ENCODE measurements at places on chromosomes 6 and 20. TPM values are rescaled to one million over a fixed set of nuclear protein-coding genes. Genes with fewer than 3 reads are reported as not detected.

DNA sequence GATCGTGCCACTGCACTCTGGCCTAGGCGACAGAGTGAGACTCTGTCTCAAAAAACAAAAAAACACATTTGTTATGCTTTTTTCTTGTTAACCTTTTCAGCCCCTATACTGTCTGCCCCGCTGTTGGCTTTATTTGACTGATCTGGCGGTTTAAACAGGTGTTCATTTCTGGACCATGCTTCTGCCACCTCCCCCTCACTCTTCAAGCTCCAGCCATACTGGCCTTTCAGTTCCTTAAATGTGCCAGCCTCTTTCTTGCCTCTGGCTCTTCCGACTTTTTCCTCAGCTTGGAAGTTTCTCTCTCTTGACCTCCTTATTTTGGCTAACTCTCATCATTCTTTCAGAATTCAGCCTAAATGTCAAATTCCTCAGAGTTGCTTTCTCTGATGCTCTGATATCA, 35.2 kb upstream of the TXLNB start:
- no peak for DNase-seq

GRCh38 chr6:13141387-13141786, 186.9 kb downstream of the TBC1D7 start:
- DNase-seq: no peak

GRCh38 chr6:26457264-26457805, 420 bp upstream of the BTN2A1 start:
- no peak for DNase-seq

DNA sequence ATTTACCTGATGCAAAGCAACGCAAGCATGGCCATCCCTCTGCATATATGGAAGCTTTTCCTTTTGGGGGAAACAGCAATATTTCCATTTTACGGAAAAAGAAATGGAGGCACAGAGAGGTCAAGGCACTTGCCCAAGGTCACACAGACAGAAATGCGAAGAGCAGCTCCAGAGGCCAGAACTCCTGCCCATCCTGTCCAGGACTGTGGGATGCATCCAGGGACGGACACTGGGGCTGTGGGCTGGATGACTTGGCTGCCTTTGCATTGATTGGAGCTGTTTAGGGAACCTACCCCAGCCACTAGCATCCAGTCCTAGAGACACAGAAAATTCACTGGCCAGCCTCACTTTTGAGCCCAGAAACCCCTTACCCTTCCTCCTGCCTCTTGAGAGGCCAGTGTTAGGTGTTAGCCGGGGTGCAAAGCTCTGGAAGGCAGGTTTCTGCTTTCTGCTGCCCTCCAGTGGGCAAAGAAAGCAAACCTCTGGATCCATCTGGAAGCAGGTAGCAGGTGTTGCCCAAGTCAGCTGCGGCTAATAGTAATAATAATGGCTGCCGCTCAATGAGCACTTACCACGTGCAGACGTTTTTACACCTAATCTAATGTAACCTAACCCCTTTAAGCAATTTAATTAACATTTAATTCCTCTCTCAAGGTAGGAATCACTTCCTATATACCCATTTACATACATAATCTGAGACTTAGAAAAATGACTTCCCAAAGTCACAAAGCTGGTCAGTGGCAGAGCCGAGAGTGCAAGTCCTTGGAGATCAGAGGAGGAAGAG, 31.7 kb upstream of the CCN5 start:
- DNase-seq: no peak

GRCh38 chr6:154962753-154963152, 32.4 kb upstream of the TIAM2 start:
- DNase-seq: no peak

- DNase-seq: no peak
Measured at GRCh38 chr20:22503577-22503976, 80.8 kb downstream of the FOXA2 start.

DNA sequence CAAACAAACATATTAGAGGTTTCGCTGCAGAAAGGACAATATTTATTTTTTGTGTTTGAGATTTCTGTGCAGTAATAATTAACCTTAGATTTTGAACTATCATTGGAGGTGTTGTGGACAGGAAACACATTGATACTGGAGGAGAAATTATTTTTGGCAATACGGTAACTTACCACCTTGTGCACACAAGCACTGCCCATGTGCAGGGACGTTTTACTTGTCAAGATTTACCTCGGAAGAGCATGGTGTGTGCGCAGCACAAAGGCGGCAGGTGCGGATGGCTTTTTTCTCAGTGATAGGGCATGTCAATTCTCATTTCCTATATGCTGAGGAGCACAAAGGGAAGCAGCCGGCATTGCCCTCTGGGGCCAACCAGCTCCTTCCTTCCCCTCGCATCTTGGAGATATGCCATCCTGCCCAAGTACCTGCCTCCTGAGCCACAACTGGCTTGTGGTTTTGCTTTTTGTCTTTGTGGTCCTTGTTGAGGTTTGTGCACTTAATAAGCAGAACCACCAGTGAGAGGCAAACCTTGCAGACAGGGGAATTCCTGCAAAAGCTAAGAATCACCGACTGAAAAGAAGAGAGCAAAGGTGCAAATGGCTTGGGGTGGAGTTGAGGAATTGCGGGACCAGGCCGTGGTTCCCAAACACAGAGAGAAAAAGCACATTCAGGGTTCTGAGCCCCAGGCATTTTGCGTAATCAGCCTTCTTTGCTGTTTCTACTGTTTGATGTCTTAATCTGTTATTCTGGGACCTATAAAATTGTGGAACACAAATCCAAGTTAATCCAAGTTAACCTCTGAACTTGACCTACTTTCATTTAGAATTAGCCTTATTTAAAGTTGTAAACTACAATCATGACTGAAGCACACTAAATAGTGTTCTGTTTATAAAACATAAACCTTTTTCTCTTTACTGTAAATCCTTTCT, 21.9 kb downstream of the SAMD5 start:
- no peak for DNase-seq

DNA sequence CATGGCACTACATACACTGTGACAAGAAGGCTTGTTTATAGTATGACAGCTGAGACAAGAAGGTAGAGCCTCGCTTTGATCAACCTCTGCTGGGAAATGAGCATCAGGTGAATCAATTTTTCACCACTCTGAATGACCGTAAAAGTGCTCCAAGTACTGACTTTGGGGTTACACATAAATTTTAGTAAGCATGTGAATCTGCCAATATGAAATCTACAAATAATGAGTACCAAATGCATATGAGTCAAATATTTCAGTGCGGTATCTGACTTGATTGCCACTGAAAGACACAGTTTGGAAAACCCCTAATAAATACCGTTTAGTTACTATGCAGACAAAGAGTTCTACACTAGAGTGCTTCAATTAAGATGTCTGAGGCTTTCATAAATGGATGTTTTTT, 77.8 kb downstream of the ATG5 start:
- DNase-seq: no peak

Gene SGK2
- total RNA-seq: 6.4 TPM

Gene DOK5
- total RNA-seq: 4.0 TPM

GRCh38 chr6:65505736-65506135, 201.3 kb downstream of the EYS start:
- no peak for DNase-seq

- DNase-seq: no peak
Measured at GRCh38 chr20:58155148-58155925, 73.1 kb downstream of the ANKRD60 start.

DNA sequence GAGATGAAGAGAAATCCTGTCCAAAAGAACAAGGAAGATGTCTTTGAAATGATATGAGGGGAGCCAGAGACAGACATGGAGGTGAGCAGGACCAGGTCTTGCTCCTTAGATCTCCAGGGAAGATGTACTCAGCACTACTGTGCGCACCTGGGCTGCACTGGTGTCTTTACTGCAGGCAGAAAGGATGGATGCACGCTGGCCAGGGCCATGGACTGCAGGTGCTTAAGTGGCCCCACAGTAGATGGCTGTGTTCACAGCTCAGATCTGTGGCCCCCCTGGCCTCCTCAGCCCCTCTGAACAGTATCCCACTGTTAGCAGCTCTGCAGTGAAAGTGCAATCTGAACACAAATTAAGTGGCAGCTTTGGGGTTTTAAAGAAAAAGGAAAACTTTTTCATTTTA, 343.0 kb downstream of the NRN1 start:
- no peak for DNase-seq

Gene NUS1
- 20.6 TPM for total RNA-seq

DNA sequence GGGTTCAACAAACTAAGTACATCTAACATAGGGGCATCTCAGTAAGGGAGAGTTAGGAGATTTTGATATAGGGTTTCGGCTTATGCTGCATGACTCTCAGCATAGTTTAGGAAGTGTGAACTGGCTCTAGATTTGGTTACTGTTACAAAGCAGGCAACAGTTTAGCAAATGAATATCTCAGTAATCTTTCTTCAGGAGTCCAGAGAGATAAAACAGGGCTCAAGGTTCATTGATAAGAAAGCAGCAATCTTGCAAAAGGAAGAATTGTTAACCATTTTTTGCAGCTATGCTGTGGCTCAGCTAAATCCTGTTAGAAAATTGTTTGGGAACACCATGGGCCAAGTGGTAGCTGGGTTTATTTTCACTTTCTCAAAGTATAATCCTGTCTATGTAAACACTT, 161.3 kb downstream of the MEI4 start:
- no peak for DNase-seq

- DNase-seq: no peak
Measured at GRCh38 chr20:58892932-58893224, 40.4 kb downstream of the GNAS start.

- no peak for DNase-seq
Measured at GRCh38 chr6:126086560-126086959, 100.2 kb downstream of the TRMT11 start.

GRCh38 chr20:52676283-52676995, 295.7 kb upstream of the TSHZ2 start:
- DNase-seq: no peak

DNA sequence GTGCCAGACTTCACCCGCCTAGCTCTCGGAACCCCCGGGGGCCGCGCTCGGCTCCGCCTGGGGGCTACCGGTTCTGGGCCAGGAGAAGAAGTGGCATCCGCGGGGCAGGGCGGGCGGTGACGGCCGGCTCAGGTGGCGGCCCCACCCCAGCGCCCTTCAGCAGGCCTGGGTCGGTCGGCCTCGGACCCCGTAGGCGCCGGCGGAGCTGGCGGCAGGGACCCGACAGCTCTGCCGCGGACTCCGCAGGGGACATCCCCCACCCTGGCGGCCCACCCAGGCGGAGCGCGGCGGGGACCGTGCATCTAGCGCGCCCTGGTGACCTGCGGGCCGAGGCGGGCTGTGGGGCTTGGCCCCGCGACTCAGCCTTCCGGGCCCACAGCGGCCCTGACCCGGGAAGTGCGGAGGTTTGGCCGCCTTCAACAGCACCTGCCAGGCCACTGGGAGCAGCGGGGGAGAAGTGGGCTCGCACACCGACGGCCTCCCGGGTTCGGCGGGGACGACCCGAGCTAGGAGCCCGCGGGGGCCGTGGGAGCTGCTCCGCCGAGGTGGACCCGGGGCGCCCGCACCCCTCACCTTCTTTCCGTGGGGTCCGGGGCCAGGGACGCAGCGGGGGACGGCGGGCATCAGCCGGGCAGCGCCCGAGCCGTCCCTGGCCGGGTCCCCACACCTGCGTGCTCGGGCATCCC, 87.1 kb downstream of the TMEM242 start:
- DNase-seq: no peak
